ENCODE measurements at places on chromosomes 4 and X.

- no peak for DNase-seq
Measured at GRCh38 chr4:53221832-53222480, 143.9 kb downstream of the SCFD2 start.

DNA sequence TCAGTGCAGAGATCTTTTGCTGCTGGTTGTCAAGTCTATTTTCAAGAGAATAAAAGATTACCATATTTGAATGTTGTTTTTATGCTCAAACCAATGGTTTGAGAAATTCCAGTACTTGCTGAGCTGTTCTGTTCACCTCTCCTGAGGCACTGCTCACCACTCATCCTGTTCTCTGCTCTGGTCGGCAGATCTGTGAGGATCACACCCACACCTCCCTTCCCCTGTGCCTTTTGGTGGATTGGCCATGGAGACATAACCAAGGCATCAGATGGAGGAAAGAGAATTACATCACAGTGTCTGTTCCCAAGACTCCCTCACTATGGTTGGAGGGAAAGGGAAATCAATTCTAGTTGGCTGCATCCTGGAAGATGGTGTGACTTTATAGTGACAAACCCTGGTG is 391.6 kb downstream of the ARHGAP24 start:
- DNase-seq = no peak

GRCh38 chrX:66042307-66043077 is 2.6 kb upstream of the VSIG4 start:
- DNase-seq = no peak

DNA sequence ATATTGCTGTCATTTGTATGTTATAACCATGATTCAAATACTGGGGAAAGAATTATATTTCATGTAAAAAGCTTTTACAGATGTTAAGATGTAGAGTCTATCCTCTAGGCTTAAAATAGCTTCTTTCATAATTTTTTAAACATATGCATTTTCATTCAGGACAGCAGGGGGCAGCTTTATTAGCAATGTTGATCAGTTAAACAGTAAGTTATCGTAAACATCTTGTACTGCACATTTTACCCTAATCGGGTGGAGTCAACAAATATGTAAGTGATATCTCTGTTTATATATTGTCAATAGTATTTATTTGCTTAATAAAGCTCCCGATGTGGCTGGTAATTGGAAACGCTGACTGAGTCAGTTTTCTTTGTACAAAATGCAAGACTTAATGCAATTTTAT is 142.5 kb upstream of the MED14 start:
- DNase-seq = no peak

DNA sequence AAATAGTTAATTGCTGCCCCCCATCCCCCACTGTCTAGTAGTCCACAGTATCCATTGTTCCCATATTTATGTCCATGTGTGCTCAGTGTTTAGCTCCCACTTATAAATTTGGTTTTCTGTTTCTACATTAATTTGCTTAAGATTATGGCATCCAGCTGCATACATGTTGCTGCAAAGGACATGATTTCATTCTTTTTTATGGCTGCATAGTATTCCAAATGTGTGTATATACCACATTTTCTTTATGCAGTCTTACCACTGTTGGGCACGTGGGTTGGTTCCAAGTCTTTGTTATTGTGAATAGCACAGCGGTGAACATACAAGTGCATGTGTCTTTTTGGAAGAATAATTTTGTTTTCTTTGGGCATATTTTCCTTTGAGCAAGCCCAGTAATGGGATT is 113.0 kb upstream of the LNX1 start:
- no peak for DNase-seq

DNA sequence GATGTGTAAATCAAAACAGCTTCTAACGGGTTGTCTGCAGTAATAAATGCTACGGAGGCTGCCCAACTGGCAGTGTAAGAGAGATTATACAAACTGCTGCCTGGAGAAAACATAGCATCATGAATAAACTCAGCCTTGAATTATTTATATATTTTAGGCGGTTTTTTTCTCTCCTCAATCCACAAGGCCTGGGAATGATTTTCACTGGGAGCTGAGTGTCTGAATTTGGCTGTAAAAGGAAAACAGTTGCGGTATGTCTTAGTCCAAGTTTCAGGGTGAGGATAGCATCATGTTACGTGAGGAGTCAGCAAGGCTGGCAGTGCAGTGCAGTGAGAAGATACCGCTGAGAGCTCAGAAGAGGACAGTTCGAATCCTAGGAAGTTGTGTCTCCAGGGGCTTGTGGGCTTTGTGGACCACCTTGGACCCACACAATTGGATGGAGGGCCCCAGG is 291.5 kb upstream of the BOD1L1 start:
- DNase-seq = no peak

- DNase-seq = no peak
Measured at GRCh38 chrX:79259073-79259689, 108.0 kb downstream of the ITM2A start.

DNA sequence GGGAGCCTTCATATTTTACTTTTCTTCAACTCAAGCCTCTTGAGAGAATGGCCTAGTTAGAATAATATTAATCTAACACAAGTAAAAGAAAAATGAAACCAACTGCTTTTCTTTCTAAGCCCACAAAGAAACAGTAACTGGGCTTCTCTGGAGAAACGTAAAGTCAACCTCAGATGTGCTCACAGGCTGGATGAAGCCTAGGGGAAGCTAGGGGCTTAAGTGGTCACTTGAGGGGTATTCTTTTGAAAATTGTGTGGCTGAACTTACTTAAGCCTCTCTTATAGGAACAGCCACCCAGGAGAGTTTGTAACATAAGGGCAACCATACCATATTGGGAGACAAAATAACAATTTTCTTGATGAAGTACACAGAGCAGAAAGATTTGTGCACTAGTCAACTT is 279.0 kb downstream of the SPRY1 start:
- DNase-seq = no peak

GRCh38 chr4:985123-985830 is 1.6 kb upstream of the IDUA start:
- peak; percentile 88 for DNase-seq

- no peak for DNase-seq
Measured at GRCh38 chrX:137363559-137363958, 202.4 kb upstream of the ZIC3 start.

GRCh38 chrX:30830326-30830943 is 58.6 kb downstream of the TAB3 start:
- no peak for DNase-seq

- no peak for DNase-seq
Measured at GRCh38 chrX:387729-388128, 1.0 kb upstream of the PPP2R3B start.

DNA sequence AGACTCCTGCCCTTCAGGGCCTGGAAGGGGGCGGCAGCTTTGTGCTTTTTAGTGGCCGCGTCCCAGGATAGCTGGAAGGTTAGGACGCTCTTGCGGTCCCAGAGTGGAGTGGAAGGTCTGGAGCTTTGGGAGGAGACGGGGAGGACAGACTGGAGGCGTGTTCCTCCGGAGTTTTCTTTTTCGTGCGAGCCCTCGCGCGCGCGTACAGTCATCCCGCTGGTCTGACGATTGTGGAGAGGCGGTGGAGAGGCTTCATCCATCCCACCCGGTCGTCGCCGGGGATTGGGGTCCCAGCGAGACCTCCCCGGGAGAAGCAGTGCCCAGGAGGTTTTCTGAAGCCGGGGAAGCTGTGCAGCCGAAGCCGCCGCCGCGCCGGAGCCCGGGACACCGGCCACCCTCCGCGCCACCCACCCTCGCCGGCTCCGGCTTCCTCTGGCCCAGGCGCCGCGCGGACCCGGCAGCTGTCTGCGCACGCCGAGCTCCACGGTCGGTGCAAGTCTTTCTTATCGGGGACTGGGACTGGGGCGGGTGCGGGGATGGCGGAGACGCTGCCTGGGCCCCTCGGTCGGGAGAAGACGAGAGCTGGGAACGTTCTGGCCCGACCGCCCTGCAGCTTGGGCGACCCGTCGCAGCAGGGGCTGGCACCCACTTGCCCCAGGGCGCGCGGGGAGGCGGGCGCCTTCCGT is at the start of gene EDNRA:
TSS of gene EDNRA (plus strand) at position 207 of the 686 bp plus-strand sequence. CDS start 4,585 bp downstream, outside the sequence.
- peak; percentile 43 for DNase-seq

- no peak for DNase-seq
Measured at GRCh38 chrX:142671036-142671435, 354.7 kb upstream of the SPANXN4 start.

DNA sequence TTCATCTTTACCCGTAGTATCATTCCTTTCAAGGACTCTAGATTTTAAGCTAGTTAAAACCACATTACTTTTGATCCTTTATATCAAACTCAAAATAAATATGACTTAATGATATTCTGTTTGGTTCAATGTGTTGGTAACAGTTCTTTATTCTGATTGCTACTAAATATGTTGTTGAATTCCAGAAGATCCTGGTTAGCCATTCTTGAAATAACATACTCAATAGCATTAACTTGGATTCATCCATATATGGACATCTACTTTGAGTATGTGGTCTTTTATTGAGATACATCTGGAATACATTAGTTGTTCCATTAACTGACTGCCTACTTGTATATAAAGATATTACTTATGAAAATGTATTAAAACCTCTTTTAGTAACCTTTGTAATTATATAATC is 27.5 kb upstream of the PCDH18 start:
- no peak for DNase-seq

DNA sequence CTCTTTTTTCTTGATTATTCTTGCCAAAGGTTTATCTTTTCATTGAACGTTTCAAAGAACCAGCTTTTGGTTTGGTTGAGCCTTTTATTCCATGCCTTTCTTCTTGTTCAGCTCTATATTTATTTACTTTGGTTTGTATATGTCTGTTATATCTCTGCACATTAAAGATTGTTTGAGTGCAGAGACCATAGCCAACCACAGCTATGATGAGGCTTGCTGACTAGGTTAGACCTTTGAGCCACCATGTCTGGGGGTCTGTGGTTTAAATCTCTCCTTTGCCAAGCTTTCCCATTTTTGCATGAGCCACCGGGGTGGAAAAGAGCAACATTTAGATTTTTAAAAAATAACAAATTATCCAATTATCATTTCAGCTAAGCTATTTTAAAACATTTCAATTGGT is 96.1 kb downstream of the NHS start:
- DNase-seq = no peak

- DNase-seq = no peak
Measured at GRCh38 chr4:107519053-107519452, 201.0 kb downstream of the PAPSS1 start.

DNA sequence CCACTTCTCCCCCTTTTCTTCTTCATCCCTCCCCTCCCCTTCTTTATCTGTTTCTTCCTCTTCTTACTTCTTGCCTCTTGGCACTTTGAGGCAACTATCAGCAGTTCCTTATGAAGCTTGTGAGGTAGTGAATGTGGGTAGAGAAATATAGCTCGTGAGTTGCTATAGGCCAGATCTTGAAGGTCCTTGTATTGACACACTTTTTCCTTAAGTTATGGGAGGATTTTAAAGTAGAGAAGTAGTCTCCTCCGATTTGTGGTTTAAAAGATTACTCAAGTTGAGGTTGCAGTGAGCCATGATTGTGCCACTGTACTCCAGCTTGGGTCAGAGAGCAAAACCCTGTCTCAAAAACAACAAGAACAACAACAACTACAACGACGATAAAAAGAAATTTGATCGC is 3.4 kb upstream of the RRAGB start:
- DNase-seq = no peak

GRCh38 chr4:99518601-99519295 is 7.9 kb downstream of the C4orf17 start:
- no peak for DNase-seq

DNA sequence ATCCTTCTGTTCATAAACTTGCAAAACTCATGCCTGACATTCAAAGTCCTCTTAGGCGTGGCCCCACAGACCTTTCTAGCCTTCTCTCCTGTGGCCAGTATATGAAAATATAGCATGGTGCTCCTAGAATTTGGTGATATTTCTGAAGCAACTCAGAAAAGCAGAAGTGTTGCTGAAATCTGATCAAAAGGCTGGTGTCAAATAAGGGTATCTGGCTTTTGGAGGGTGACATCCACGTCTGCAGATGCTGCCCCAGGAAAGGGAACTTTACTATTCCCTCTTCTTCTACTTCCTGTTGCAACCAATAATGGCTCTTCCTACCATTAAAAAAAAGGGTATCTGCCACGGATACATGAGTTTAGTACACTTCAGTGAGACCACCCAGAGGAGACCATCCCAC is 83.9 kb upstream of the RPS6KA3 start:
- DNase-seq = no peak

GRCh38 chr4:114615435-114615834 is 16.8 kb downstream of the UGT8 start:
- DNase-seq = no peak

DNA sequence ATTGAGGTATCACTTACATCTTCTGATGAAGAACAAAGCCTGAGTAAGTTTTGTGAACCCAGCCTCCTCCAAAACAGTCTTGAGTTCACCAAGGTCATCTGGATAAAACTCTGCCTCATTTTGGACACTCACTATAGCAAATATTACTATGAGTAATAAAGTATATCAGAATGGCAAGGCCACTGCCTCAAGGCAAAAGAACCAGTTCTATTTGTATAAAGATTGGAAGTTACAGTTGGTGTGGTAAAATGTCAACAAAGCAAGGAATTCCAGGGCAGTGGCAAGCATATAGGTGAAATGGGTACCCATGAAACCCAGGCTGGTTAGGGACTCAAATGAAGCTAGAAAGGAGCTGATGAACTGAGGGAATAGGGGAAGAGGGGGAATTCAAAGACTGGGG is 2.4 kb upstream of the ARHGEF6 start:
- no peak for DNase-seq

DNA sequence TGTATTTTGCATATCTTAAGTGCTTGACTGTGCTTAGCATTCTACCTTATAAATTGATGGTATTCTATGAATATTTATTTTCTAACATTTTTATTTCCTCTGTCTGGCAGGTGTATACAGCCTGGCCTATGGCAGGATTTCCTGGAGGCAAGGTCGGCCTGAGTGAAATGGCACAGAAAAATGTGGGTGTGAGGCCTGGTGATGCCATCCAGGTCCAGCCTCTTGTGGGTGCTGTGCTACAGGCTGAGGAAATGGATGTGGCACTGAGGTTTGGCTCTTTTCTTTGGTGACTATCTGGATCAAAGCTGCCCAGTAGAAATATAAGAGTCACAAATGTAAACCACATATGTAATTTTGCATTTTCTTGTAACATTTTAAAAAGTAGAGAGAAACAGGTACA is 6.5 kb upstream of the NUDT6 start:
- DNase-seq = no peak

DNA sequence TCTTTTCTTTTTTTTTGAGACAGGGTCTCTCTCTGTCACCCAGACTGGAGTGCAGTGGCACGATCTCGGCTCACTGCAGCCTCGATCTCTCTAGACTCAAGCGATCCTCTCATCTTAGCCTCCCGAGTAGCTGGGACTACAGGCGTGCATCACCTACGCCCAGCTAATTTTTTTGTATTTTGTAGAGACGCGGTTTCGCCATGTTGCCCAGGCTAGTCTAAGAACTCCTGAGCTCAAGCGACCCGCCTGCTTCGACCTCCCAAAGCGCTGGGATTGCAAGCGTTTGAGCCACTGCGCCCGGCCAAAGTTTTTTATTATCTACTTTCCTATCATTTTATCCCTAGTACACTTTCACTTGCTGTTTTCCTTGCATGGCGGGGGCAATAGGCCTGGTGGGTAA is 1.4 kb downstream of the UBA6 start:
- no peak for DNase-seq

Data from H9 (cell line).